Stimulated activated CD4-positive, alpha-beta T cell treated with anti-CD3 and anti-CD28 coated beads, Interleukin-1b, Interleukin-23, amount 100 ng/mL, for 1 hour (primary cell): ENCODE measurements at places on chromosomes 11 and 22.

DNA sequence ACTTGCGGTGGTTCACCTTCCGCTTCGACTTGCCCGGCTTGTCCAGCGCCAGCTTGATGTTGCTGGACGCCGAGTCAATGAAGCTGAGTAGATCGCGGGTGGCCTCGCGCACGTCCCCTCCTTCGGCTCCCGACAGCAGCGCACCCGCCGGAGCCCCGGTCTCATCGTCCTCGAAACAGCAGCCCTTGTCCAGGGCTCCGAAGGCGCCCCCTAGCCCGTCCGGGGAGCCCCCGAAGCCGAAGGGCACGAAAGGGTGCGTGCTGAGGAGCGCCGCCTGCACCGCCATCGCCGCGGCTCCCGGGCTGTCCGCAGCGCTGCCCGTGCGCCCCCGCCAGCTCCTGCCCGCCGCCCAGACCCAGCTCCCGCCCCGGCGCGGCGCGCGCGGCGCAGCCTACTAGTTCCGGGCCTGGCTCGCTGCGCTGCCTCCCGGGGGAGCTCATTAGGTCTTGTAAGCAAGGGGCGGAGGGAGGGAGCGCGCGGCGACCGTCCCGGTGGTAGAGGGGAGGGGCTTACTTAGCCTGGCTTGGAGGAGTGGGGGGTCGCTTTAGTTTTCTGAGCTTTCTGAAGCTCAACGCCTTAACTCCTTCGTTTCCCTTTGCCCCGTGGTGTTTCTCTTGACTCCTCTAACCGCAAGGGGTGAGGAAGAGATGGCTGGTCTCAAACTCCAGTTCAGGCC is at the start of gene FAM181B:
TSS of gene FAM181B (minus strand) at position 421 of the 676 bp plus-strand sequence. CDS start at position 286, 135 bp downstream.
- DNase-seq: no peak

DNA sequence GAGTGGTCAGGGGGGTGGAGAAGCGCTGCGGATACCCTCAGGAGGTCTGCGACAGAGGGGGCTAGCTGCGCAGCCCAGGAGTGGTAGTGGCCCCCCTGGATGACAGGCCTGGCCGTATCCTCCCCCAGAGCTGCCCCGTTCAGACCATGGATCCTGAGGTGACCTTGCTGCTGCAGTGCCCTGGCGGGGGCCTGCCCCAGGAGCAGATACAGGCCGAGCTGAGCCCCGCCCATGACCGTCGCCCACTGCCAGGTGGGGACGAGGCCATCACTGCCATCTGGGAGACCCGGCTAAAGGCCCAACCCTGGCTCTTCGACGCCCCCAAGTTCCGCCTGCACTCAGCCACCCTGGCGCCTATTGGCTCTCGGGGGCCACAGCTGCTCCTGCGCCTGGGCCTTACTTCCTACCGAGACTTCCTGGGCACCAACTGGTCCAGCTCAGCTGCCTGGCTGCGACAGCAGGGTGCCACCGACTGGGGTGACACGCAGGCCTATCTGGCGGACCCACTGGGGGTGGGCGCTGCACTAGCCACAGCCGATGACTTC is 505 bp downstream of the NUDT22 start:
- DNase-seq: no peak

- no peak for DNase-seq
Observed at GRCh38 chr11:122692444-122692843, 36.9 kb downstream of the UBASH3B start.

GRCh38 chr11:58058276-58059006 is 27.7 kb downstream of the OR6Q1 start:
- no peak for DNase-seq

DNA sequence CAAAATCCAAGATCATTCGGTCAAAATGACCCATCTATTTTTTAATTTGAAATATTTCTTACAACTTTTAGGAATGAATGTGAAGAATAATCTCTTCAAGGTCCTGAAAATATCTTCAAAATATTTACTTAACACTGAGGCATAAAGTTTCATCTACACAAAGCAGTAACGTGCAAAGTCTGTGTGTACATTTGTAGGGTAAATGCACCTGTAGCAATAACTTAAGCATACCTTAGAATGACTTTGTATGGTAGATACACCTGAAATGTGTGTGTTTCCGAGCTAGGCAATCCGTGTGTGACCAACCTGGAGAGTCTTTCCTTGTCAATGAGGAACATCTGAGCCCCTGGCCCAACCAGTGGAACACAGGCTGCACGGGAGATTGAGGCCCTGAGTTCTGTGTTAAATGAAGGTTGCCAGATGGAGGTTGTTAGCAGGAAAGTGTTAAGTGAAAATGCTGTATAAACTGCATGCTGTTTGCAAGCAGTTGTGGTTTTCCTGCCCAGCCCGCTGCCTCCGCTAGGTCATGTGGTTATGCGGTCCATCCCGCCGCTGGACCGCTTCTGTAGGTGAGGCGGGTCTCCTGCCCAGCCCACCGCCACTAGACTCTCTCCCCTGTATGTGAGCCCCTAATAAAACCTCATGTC is 7.6 kb upstream of the CTR9 start:
- DNase-seq: no peak

DNA sequence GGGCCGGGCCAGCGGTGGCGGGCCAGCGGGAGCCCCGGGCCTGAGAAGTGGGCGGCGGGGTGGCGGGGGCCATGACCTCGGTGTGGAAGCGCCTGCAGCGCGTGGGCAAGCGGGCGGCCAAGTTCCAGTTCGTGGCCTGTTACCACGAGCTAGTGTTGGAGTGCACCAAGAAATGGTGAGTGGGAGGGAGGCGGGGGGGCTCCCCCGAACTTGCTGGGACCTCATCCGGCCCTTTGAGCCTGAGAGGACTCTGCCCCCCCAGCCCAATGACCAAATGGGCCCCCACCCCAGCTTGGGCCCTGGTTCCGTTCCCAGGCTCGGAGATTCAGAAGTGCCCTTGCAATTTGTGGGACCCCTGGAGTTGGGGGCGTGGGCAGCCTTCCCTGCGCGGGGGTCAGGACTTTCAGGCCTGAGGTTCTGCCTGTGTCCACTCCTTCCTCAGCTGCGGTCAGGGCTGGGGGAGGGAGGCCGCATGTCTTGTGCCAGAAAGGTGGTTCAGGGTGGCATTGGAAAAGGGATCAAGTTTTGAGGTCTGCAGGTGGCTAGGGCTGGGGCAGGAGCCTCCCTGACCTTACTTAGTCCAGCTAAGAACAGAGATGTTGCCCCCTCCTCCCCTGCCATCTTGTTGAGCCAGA is 496 bp downstream of the EHBP1L1 start:
- DNase-seq: no peak

DNA sequence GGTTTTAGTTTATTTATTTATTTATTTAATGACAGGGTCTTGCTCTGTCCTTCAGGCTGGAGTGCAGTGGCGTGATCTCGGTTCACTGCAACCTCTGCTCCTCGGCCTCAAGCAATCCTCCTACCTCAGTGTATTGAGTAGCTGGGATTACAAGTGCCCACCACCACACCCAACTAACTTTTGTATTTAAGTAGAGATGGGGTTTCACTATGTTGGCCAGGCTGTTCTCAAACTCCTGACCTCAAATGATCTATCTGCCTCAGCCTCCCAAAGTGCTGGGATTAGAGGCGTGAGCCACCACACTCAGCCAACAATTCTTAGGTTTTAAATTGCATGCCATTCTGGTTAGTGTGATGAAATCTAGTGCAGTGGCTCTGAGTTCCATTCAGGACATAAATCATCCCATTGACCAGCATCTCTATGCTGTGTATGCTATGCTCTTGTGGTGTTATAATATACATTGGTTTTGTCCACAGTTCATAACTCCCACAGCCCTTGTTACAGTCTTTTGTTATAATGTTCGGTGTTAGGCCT is 28.5 kb downstream of the ZNF280B start:
- DNase-seq: no peak

GRCh38 chr22:45552017-45552411 is 49.3 kb downstream of the FBLN1 start:
- no peak for DNase-seq

- DNase-seq: no peak
Observed at GRCh38 chr11:2453436-2453835, 8.6 kb downstream of the KCNQ1 start.

GRCh38 chr11:4191031-4191571 is 96.5 kb downstream of the RRM1 start:
- no peak for DNase-seq

DNA sequence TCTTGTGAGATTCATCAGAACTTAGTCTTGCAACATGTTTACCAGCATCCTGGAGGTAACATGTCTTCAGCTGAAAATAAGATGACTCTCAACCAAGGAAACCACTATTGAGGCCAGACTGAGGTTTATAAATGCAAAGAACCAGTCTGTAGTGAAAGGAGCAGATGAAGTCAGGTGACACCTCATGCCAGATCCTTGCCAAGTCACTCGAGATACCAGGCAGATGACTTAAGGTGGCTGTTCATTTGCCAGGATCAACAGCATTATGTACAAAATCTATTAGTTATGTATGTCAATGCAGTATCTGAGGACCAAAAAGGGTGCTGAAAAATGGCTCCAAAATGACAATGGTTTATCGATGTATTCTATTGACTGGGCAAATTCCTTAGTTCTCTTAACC is 100.0 kb upstream of the SOX6 start:
- no peak for DNase-seq

DNA sequence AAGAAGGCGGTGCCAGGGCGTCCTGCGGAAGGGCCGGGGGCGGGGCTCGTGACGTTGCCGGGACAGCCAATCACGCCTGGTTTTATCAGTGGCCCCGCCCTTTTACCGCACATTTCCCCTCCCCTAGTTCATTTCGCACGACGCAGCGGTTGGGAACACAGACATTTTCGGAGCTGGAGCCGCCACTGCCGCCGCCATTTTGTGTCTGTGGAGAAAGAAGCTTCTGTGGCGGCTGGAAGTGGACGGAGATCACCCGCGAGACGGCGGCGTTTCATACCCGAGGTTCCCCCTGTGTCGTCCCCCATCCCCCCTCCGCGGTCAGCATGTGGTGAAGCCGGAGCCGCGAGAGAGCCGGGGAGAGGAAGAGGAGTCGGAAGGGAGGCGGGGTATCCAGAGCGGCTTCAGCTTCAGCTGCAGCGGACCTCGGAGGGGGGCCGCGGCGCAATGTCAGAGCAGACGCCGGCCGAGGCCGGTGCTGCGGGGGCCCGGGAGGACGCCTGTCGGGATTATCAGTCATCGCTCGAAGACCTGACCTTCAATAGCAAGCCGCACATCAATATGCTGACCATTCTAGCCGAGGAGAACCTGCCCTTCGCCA is at the start of gene PCF11:
TSS of gene PCF11 (plus strand) at position 136 of the 598 bp plus-strand sequence. CDS start at position 445, 309 bp downstream.
- DNase-seq: no peak

DNA sequence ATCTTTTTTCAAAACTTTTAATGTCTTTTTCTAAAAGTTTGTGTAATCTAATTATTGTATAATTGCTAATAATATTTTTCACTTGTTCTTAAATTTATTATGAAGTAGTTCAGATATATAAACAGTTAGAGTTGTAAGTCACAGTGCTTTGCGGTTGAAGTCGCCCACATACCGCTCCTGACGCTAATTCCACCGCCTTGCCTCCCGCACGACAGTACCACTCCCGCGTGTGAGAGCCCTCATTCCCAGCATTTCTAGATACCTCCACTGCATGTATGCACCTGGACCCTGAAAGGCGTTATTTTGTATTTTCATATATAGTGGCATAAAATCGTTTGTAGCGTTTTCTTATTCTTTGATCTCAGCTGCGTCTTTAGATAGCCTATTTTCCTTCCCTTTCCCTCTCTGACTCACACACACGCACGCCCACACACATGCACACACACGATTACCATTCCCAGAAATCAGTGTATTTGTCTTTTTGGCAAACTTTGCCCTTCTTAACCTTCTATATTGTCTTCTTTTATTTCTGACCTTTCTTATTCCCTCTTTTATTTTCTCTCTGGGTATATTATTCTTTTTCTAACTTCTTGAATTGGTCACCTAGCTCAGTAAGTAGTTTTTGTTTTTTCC is 56.4 kb upstream of the PITPNB start:
- DNase-seq: no peak

DNA sequence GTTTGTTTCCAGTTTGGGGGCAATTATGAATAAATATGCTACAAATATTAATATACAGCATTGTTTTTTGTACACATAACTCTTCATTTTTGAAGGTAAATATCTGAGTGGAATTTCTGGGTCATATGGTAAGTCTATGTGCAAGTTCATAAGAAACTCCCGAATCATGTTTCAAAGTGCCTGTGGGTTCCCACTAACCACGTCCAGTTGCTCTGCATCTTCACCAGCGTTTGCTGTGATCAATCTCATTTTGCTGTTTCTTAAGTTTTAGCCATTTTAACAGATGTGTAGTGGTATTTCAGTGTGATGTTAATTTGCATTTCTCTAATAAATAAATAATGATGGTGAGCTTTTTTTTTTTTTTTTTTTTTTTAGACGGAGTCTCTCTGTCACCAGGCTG is 14.2 kb upstream of the CSRP3 start:
- no peak for DNase-seq

DNA sequence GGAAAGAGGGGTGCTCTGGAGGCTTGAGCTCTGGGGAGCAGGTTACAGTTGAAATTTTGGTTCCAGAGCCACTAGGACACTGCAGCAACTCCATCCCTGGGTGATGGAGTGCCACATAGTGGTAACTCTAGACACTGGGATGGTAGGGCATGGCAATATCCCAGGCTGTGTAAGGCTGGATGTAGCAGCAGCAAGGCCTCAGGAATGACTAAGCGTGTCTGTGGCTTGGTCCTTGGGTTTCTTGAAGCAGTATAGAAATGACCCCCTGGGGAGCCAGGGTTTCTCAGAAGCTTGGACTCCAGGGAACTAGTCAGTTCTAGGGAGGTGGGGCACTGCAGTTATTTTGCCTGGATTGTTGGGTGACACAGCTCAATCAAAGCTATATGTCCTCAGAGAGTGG is 8.1 kb downstream of the MS4A4A start:
- DNase-seq: no peak

DNA sequence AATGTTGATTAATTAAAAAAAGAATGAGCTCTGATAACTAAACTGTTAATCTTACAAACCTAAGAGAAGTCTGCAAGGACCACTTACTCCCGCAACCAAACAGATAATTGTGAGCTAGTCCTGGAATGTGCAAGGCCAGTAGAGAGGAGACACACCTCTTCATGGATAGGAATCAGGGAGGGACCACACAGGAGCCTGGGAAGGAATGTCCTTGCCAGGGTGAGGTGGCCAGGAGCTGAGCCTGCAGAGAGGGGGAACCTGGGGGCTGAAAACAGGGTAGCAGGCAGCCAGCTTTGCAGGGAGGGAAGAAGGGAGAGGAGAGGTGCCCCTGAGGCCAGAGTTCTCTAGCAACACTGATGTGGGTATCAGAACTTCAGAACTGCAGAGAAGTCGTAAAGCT is 9.4 kb upstream of the NLRP10 start:
- no peak for DNase-seq

DNA sequence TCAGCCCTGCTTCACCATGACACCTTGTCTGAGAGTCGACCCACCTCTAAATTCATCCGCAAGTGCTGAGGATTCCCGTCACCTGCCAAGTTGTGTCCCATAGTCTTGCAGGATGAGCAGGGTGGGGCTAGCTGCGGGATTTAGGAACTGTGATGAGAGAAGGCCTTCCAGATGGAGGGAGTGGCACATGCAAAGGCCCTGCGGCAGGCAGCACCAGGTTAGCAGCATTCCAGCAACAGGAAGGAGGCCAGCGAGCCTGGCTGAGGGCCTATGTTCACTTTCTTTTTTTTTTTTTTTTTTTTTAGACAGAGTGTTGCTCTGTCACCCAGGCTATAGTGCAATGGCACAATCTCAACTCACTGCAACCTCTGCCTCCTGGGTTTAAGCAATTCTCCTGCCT is 31.8 kb downstream of the ANO1 start:
- DNase-seq: no peak
